IPS-NIHi11 (cell line): ENCODE measurements at places on chromosomes 6 and 20.

GRCh38 chr6:6218759-6219085 lies 101.7 kb downstream of the F13A1 start:
- DNase-seq, result no peak

DNA sequence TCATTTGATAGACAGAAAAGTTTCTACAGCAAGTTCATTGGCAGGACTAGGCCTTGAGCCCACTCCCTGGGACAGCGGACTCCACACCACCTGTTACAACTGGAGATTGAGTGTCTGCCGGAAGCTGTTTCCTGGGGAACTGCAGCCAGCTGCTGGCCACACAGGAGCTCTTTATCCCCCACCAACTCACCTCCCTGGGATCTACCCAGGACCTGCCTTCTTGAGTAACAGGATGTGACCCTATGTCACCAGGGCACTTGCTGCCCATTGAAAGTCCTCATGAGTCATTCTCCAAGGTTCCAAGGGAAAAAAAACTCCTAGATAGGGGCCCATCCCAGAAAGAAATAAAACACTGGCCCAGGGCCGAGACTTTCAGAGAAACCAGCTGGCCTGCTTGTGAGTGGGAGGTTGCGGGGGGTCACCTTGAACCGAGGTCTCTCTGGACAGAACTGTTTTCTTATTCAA lies 37.4 kb upstream of the SLC9A8 start:
- DNase-seq, result peak; percentile 43

- DNase-seq, result no peak
Measured at GRCh38 chr6:85764844-85765243, 122.2 kb upstream of the SYNCRIP start.

DNA sequence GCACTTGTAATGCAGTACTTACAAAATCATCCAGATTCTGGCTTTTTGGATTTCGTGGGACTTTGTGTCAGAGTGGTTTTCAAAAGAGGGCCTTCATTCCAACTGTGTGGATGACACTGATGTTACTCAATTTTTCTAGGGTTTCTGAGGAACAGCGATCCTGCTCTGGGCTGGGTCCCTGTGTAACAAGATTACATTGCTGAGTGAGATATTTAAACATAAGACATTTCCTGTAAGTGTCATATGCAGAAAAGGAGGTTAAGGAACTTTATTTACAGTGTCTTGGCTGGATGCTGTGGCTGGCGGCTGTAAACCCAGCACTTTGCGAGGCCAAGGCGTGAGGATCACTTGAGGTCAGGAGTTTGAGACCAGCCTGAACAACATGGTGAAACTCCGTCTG lies 6.7 kb downstream of the ZFAND3 start:
- DNase-seq, result no peak

DNA sequence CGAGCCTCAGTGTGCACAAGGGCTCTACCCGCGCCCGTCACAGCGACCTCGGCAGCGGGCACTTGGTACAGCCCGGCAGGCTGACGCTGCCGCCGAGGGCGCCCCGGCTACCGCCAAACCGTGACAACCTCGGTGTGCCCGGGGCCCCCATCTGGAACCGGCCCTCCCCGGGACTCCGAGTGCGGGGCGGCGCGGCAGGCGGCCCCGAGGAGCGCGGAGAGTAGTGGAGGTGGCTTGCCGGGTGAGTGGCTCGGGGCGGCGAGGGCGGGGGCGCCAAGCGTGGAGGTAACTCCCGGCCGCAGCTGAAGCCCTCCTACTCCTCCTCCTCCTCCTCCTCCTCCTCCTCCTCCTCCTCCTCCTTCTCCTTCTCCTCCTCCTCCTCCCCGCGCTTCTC lies at the start of gene ISM1:
Gene ISM1, plus strand, starts transcription at position 371 of the 394 bp plus-strand sequence. CDS start 503 bp downstream, outside the sequence.
- DNase-seq, result peak; percentile 38

GRCh38 chr6:166032366-166033200 lies 135.1 kb downstream of the TBXT start:
- DNase-seq, result no peak

GRCh38 chr6:152954443-152954842 lies 28.4 kb downstream of the FBXO5 start:
- no peak for DNase-seq

DNA sequence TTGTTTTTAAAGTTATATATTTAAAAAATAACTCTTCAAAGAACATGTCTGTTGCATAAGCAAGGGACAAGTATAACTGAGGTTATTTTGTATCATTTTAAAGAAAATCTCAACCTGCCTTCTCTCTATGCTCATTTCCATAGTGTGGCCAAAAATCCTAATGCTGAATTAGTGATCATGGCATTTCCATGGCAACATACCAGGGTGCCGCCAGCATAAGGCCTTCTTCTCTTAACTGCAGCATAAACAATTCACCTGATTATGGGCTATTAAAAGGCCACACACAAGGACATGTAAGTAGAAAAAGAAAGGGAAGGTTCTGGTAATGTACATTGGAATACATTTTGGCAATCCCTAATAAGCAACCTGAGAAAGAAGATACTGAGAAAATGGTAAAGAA lies 95.1 kb upstream of the RNF217 start:
- no peak for DNase-seq

- no peak for DNase-seq
Measured at GRCh38 chr6:52908526-52908925, 972 bp downstream of the GSTA3 start.

DNA sequence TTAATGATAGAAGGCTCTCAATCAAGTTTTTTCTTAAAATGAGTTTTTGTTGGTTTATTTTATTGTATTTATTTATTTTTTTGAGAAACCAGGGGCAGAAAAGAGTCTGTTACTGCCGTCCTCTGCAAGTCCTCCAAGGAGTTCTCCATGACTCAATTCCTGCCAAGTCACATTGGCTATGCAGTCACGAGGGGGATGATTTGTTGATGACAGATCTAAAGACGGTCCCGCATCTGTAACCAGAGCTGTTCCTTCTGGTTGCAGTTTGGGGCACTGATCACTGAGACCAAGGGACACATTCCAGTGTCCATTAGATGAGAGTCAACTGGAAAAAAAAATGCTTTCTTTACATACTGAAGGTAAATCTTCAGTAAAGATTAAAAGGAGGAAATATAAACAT lies 13.9 kb upstream of the TSHZ2 start:
- no peak for DNase-seq

DNA sequence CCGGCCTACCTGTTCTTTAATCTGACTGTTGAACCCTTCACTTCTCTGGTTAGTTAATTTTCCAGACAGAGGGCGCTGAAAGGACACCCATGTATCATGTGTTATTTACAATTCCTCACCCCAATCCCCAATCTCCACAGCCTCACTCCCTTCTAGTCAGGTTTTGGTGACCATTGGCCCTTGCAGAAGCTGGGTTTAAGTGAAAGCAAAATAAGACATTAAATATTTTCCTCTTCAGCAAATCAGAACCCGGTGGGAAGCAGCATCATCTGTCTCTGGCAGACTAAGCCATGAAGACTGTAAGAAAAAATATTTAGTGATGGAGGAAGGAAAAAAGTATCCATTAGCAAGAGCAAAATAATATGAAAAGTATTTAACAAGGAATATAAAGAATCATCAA lies 9.4 kb upstream of the HLA-DQA1 start:
- no peak for DNase-seq
